DMS53 (cell line): ENCODE measurements at places on chromosomes 12 and 14.

DNA sequence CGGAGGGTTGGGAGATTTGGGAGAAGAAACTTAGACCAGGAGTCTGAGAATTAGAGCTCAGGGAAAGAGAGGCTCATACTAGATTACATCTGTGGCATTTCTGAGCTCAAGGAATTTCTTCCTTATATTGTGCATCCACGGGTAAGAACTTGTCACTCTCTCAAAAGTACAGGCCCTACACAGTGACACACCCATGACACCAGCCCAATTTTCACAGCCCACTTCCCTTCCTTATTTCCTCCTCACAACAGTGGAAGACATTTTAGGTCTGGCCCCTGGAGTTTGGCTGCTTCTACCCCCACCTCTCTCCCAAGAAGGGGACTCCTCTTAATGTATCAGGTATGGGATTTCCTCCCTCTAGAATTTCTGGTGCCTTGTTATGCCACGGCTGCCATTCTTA, 9.2 kb upstream of the ZNF385A start:
- no peak for DNase-seq

GRCh38 chr12:51177897-51178296, 5.0 kb upstream of the TFCP2 start:
- no peak for DNase-seq

- DNase-seq = no peak
These were observed 197.8 kb upstream of the PRKD1 start for GRCh38 chr14:30125322-30125979.

DNA sequence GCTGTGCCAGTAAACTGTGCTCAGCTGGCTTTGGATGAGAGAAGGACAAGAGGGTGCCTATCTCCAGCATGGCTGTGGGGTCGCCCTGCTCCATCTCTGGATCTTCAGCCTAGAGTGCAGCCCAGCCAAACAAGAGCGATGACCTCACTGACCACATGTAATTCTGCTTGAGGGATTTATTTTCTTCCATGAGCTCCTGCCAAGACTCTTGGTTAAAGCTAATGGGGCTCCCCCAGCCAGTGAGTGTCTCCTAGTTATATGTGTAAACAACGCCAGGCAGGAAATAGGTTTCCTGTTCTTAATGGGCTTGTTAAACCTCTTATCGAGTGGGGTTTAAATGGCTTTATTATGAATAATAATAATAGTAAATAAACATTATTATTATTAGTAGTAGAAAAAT, 397.2 kb downstream of the NRXN3 start:
- peak; percentile 14 for DNase-seq

- DNase-seq = no peak
These were observed 19.1 kb upstream of the DGLUCY start for GRCh38 chr14:91094772-91095171.
